Naive thymus-derived CD8-positive, alpha-beta T cell (primary cell): ENCODE measurements at places on chromosomes 4 and X. TPM values are rescaled to one million over a fixed set of nuclear protein-coding genes. Genes with fewer than 3 reads are reported as not detected.

The STK32B gene
- total RNA-seq = not detected

The CYBB gene
- total RNA-seq = 4.5 TPM

The ZXDB gene
- total RNA-seq = 16.7 TPM

The C1QTNF7 gene
- total RNA-seq = not detected

The DCLK2 gene
- total RNA-seq = not detected

The FGFR3 gene
- not detected for total RNA-seq

The IL2RG gene
- total RNA-seq = 301 TPM

The GPR50 gene
- not detected for total RNA-seq

The SMIM31 gene
- not detected for total RNA-seq

- no peaks in the 10 kb centered on the region for H3K27me3 ChIP-seq
- H3K4me3 ChIP-seq = no peak overlapping the region
- no peak overlapping the region for H3K27ac ChIP-seq
- DNase-seq = no peak
- no peaks in the 10 kb centered on the region for H3K4me1 ChIP-seq
Observed at GRCh38 chr4:86919561-86920223, 15.1 kb upstream of the AFF1 start.

DNA sequence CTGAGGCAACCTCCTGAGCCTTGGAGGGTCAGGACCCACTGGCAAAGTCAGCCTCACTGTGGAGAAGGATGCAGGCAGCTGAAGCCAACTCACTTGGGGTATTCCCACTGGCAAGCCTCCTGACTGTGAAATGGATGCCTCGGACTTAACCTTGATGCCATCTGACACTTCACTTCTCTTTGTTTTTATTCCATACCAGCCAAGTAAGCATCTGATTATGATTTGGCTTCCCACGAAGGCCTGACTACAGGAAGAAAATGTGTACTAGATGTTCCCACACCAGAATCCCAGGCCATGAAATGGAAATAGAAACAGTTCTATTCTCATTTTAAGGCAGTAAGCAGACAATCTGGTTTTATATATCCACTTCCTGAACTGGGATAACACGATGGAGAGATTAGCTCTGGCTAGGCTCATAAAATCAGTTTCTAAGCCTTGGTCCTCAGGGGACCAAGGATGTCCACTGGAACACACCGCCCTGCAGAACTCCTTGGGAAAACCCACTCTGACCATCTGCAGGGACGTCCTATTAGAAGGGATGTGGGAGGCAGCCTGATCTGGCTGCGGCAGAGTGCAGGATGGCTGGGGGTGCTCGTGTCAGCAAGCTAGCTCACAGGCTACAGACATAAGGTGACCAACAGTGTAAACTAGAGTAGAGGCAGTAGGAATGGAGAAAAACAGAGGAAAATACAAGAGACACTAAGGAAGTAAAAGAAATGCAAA lies 89.3 kb downstream of the TSPAN5 start:
- H3K4me3 ChIP-seq = no peak overlapping the region
- peaks cover 30% of the 10 kb centered on the region for H3K4me1 ChIP-seq
- peaks cover under 1% of the 10 kb centered on the region for H3K36me3 ChIP-seq
- H3K27ac ChIP-seq = peak overlapping the region; percentile 30

- no peaks in the 10 kb centered on the region for H3K4me1 ChIP-seq
- no peak for DNase-seq
- H3K27ac ChIP-seq = no peak overlapping the region
- H3K36me3 ChIP-seq = no peaks in the 10 kb centered on the region
- peaks cover 41% of the 10 kb centered on the region for H3K27me3 ChIP-seq
- no peak overlapping the region for H3K4me3 ChIP-seq
Observed at GRCh38 chrX:131063613-131064012, 5.5 kb downstream of the ARHGAP36 start.

- H3K27ac ChIP-seq = no peak overlapping the region
- peaks cover 5% of the 10 kb centered on the region for H3K36me3 ChIP-seq
- no peak for DNase-seq
Observed at GRCh38 chr4:81214144-81214880, 710 bp downstream of the PRKG2 start.

GRCh38 chr4:25466966-25467697 lies 90.1 kb downstream of the ANAPC4 start:
- peaks cover 12% of the 10 kb centered on the region for H3K36me3 ChIP-seq
- peaks cover 2% of the 10 kb centered on the region for H3K4me1 ChIP-seq
- no peaks in the 10 kb centered on the region for H3K27me3 ChIP-seq
- no peak for DNase-seq
- H3K4me3 ChIP-seq = no peak overlapping the region

DNA sequence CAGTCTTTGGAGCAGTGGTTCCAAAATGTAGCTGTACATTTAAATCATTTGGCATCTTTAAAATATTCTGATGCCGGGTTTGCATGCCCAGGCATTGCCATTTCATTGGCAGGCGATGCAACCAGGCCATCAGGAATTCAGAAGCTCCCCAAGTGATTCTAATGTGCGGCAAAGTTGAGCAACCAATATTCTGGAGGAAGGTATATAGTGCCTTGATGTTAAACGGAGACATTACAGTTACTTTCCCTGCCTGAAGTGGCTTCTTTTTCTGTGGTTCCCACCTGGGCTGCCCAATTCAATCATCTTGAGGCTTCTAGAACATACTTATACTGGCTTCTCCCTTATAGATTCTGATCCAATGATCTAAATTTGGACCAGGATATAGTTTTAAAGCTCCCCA lies 68.7 kb upstream of the PGM2 start:
- DNase-seq = no peak
- H3K27ac ChIP-seq = peak overlapping the region; percentile 86
- H3K36me3 ChIP-seq = no peaks in the 10 kb centered on the region
- peaks cover 30% of the 10 kb centered on the region for H3K4me1 ChIP-seq
- no peak overlapping the region for H3K4me3 ChIP-seq

DNA sequence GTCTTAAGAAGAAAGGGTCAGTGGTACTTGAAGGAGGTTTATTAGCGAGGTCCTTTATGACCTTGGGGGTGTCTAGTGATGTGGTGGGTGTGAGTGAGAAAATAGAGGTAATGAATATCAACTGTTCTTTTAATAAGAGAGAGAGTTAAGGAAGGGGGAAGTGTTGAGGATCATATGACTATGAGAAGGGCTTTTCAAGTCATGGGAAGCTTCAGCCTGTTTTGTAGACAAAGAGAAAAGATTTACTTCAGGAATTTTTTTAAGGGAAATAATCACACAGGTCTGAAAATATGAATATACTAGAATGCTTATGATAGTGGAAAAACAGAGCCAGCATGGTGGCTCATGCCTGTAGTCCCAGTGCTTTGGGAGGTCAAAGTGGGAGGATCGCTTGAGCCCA lies 41.3 kb upstream of the MTMR1 start:
- no peak for DNase-seq
- H3K4me3 ChIP-seq = no peak overlapping the region
- H3K27ac ChIP-seq = peak overlapping the region; percentile 37
- H3K4me1 ChIP-seq = peaks cover 13% of the 10 kb centered on the region
- peaks cover 69% of the 10 kb centered on the region for H3K36me3 ChIP-seq

- H3K4me1 ChIP-seq = no peaks in the 10 kb centered on the region
- no peaks in the 10 kb centered on the region for H3K36me3 ChIP-seq
- H3K27ac ChIP-seq = no peak overlapping the region
- H3K27me3 ChIP-seq = no peaks in the 10 kb centered on the region
- no peak for DNase-seq
Observed at GRCh38 chr4:146235654-146236177, 21.4 kb downstream of the REELD1 start.

GRCh38 chrX:151679798-151680402 lies 15.4 kb upstream of the PRRG3 start:
- no peak for DNase-seq
- no peak overlapping the region for H3K4me3 ChIP-seq
- H3K4me1 ChIP-seq = peaks cover 2% of the 10 kb centered on the region
- no peaks in the 10 kb centered on the region for H3K36me3 ChIP-seq
- no peak overlapping the region for H3K27ac ChIP-seq

- H3K27me3 ChIP-seq = peaks cover 3% of the 10 kb centered on the region
- H3K36me3 ChIP-seq = no peaks in the 10 kb centered on the region
- DNase-seq = peak; percentile 73
- H3K27ac ChIP-seq = no peak overlapping the region
- no peak overlapping the region for H3K4me3 ChIP-seq
Observed at GRCh38 chrX:53435997-53436396, 1.8 kb upstream of the HSD17B10 start.

- H3K27ac ChIP-seq = no peak overlapping the region
- H3K4me3 ChIP-seq = no peak overlapping the region
- no peaks in the 10 kb centered on the region for H3K36me3 ChIP-seq
- no peak for DNase-seq
Observed at GRCh38 chr4:21752616-21753015, 196.0 kb downstream of the KCNIP4 start.

- peaks cover 19% of the 10 kb centered on the region for H3K4me1 ChIP-seq
- no peak for DNase-seq
- no peaks in the 10 kb centered on the region for H3K27me3 ChIP-seq
- peak overlapping the region; percentile 77 for H3K27ac ChIP-seq
Observed at GRCh38 chr4:37604461-37604860, 81.7 kb downstream of the RELL1 start.

DNA sequence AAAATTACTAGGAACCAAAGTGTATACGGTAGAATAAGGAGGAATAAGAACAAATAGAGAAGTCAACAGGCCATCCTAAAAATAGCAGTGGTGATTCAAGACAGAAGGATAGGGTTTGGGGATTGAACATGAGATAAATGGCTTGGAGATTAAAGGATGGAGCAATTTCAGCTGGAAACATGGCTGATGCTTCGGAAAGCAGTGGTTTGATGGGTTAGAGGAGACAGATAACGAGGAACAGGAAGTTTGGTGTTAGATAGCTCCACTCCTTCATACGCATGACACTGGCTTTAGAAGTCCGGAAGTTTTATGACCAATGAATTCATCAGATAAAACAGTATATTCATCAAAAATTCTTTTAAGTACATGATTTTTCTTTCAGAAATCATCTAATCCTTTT lies 70.8 kb upstream of the GALNTL6 start:
- H3K4me1 ChIP-seq = no peaks in the 10 kb centered on the region
- no peak overlapping the region for H3K4me3 ChIP-seq
- no peaks in the 10 kb centered on the region for H3K27me3 ChIP-seq
- no peak for DNase-seq
- H3K36me3 ChIP-seq = no peaks in the 10 kb centered on the region

- H3K27ac ChIP-seq = no peak overlapping the region
- no peaks in the 10 kb centered on the region for H3K27me3 ChIP-seq
- no peaks in the 10 kb centered on the region for H3K4me1 ChIP-seq
- DNase-seq = no peak
Observed at GRCh38 chrX:93404121-93404520, 269.3 kb downstream of the NAP1L3 start.

DNA sequence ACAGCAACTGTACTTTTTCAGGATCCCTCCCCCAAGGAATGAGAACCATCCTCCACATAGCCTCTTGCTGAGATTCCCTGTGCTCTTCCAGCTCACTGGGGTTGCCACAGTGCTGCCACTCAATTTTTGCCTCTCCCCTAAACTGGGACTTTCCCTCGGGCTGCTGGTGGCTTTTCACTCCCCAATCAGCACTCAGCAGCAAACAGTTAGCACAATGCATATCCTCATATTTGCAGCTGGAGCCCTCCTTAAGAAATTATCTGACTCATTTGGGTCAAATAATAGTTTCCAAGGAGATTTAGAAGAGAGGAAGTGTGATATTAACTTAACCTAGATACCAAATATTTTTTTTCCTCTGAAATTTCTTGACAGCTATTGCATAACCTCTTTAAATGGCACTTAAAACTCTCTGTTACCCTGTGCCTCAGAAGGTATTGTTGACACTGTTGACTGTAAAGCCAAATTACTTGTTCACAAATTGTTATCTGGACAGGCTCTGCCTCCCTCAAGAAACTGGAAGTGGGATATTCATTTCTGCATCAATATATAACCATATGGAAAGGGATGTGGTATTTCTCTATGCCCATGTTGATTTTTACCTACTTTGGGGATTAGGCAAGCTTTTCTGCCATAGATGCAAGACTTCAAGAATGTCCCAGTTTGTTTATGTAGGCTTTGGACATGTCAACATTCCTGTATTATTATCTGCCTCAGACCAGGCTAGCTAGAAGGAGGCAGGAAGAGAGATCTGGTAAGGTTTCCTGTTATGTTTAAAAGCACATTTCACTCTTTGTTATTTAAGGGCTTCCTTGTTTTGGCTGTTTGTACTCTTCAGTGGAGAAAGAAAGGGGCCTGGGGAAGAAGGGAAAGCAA lies 58.0 kb downstream of the SEPTIN11 start:
- peaks cover 16% of the 10 kb centered on the region for H3K36me3 ChIP-seq
- H3K4me1 ChIP-seq = peaks cover 60% of the 10 kb centered on the region
- H3K4me3 ChIP-seq = peak overlapping the region; percentile 64
- no peak for DNase-seq
- H3K27ac ChIP-seq = peak overlapping the region; percentile 91

DNA sequence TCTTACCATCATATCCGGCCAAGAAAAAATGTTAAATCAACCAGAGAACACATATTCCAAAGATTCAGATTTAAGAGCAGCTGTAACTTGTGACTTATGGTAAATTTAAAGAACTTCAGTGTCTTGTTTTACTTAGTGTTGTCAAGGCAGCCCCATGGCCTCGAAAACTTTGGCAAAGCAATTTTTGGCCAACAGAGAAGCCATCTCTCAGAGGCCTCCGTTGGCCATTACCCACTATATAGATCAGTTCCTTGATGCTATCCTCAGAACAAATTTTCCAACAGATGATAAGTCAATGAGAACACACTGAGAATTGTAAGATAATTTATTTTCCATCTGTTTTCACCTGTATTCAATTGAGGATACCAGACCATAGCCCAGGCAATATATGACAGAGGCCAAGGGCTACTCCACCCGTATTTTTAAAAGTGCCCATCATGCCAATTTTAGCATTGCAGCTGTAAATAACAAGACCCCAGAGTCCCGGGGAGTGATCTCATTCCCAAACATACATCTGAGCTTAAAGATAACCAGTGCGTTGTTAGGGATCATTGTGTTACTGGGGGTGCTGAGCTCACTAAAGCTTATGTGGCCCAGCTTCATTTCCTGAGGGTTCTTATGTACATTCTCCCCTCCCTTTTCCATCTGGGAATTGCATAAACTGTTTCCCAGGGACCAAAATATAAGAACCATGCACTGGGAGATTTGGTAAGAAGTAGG lies 50.0 kb upstream of the PDHA1 start:
- no peak for DNase-seq
- no peak overlapping the region for H3K27ac ChIP-seq
- H3K27me3 ChIP-seq = peaks cover 19% of the 10 kb centered on the region

DNA sequence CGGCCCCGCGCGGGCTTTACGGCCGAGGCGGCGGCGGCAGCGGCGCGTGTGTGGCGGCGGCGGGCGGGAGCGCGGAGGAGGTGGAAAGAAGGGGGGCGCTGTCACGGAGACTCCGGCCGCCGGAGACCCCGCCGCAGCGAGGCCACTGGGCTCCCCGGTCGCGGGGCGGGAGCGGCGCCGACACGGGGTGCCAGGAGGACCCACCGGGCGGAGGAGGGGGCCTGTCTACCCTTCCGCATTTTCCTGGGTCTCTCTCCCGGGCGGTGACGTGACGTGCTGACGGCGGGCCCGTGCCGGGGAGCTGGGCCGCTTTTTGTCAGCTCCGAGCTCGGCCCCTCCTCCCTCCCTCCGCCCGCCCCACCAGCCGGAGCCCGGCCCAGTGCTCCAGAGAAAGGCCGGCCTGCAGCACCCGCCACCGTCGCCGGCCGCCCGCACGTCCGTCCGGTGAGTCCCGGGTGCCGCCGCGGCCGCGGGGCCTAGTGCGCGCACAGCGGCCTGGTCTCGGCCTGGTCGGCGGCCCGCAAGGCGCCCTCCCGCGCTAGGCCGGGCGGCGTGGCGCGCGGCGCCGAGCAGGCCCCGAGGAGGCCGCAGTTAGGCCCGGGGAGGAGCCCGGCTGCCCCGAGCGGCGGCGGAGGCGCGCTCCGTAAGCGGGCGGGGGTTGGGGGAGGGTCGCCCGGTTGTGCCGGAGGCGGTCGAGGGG lies at the start of gene ZFX:
Gene ZFX (plus strand): TSS at position 379 of the 700 bp plus-strand sequence. CDS start 23,014 bp downstream, outside the sequence.
- peak within 1 kb of the TSS; percentile 92 for H3K27ac ChIP-seq
- H3K4me3 ChIP-seq = peak within 1 kb of the TSS; percentile 89
- H3K27me3 ChIP-seq = no peaks in the 10 kb centered on the region
- peak; percentile 83 for DNase-seq
